ENCODE measurements at places on chromosomes 1 and 21.

DNA sequence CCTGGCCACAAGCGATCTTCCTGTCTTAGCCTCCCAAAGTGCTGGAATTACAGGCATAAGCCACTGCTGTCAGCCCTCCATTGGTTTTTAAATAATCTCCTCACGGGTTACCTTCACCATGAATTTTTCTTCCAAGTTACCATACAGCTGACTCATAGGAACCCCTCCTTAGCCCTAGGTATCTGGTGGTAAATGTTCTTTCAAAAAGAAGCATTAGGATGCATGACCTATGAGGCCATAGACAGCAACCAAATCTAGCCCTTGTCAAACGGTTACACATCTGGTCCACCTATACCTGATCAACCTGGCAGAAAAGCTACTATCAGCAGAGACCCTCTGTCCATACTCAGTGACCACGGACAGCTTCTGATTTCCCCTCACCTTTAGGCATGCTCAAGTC is 12.7 kb upstream of the DEGS1 start:
- DNase-seq = no peak

DNA sequence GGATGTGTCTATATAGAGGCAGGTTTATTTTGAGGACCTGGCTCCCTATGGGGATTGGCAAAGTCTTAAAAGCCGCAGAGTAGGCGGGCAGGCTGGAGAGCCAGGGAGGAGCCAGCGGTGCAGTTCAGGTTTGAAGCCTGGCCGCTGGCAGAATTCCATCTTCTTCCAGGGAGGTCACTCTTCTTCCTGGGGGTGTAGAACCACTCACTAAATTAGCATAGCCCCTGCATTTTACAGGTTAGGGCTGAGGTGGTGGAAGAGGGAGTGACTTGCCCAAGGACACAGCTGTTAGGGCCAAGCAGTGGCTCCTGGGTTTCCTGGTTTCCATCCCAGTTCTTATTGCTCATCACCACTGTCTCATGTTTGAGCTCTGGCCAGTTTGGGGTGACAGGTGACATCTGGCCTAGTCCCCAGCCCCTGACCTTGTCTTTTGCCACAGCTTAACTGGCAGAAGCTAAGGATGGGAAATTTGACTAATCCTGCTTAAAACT is 1.4 kb downstream of the PINK1 start:
- no peak for DNase-seq

DNA sequence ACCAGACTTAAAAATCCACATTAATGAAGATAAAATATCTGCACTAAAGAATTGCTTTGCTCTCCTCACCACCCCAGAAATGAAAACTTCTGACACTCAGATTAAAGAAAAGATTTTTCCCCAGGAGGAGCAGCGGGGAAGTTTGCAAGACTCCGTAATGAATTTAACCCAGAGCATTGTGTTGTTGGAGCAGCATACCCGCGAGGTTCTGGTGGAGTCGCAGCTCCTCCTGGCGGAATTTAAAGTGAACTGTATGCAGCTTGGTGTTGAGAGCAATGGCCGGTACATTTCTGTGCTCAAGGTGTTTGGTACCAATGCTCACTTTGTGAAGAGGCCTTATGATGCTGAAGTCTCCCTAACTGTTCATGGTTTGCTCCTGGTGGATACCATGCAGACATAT is 46.4 kb downstream of the VPS13D start:
- no peak for DNase-seq

GRCh38 chr1:244053831-244054230 is 2.7 kb downstream of the ZBTB18 start:
- no peak for DNase-seq

GRCh38 chr1:47875036-47875435 is 122.1 kb downstream of the TRABD2B start:
- DNase-seq = no peak
